ENCODE measurements at places on chromosomes 7 and 10.

GRCh38 chr7:51263631-51264484, 52.8 kb downstream of the COBL start:
- no peak for DNase-seq

DNA sequence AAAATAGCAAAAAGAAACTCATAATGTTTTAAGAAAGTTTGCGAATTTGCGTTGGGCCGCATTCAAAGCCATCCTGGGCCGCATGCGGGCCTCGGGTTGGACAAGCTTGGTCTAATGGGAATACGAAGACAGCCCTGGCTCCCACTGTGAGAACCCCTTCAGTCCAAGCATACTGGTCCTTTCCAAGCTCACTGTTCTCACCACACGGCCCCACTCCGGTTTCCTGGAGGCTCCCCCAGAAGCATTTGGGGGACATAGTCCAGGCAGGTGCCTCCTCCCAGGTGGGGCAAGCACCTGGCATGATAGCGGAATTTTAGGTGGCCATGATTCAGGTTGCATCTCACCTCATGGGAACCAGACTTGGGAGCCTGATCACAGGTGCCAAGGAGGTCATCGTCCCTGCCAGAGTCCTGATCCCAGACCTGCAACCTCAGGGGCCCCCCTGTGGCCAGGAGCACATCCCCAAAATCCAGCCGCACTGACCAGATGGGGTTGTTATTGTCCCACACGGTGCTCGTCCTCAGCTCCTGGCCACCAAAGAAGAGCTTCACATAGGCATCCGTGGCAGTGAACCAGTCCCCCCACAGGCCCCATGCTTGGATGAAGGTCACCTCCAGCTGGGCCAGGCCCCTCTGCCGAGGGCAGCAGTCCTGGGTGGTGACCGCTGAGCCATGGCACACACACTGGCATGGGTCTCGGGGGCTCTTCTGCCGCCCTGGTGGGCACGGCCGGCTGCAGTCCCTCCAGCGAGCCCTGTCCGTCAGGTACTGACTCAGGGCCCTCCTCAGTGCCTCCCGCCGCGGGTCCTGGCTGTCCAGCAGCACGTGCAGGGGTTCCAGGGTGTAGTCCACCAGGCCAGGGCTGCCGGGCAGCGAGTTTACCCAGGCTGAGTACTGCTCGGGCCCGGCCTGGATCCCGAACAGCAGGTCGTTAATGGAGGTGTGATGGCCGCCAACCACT, 4.4 kb downstream of the PRF1 start:
- no peak for DNase-seq

- DNase-seq, result no peak
Observed at GRCh38 chr10:33422471-33423153, 88.1 kb upstream of the NRP1 start.

GRCh38 chr10:66085906-66086305, 839.9 kb upstream of the LRRTM3 start:
- no peak for DNase-seq

- DNase-seq, result no peak
Observed at GRCh38 chr10:64275774-64276173, 754.6 kb downstream of the REEP3 start.

- DNase-seq, result no peak
Observed at GRCh38 chr10:70192326-70192968, 22.1 kb upstream of the SAR1A start.

GRCh38 chr10:93097386-93097785, 23.7 kb downstream of the CYP26A1 start:
- no peak for DNase-seq

GRCh38 chr10:124837687-124838086, 36.1 kb downstream of the ABRAXAS2 start:
- DNase-seq, result no peak

DNA sequence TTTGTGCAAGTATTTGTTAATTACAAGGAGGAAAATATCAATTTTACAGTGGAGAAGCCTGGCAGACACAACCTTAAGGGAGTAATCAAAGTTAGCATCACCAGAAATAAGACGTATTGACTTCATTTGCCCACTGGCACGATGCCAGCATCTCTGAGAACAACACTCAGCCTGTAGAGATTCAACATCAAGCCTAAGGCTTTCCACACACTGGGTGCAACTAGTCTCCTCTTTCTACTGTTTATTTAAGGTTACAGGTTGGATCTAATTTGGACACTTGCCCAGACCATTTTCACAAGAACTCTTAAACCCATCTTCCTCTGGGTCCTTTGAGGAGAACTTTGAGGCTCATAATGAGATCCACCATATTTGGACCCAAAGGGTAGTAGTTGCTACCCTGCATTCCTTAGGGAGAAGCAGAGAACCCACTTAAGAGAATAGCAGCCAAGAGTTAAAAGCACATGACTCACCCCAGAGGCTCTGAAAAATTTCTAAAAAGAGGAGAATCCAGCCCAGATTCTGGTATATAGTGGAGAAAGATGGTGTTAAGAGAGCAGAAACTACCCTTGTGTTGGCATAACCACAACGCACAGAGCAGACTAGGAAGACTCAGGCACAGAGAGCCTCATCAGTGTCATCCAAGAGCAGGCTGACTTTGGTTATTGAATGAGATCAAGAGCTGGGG, 97.3 kb downstream of the CCDC71L start:
- no peak for DNase-seq
